ENCODE measurements at places on chromosomes 3 and 15.
A peak's percentile ranks its signal among the peaks of the same experiment; 100 is the strongest.

GRCh38 chr15:81284256-81285031 is 39.5 kb downstream of the STARD5 start:
- DNase-seq = no peak

- DNase-seq = no peak
These were observed 15.5 kb downstream of the CCR5 start for GRCh38 chr3:46386205-46386604.

DNA sequence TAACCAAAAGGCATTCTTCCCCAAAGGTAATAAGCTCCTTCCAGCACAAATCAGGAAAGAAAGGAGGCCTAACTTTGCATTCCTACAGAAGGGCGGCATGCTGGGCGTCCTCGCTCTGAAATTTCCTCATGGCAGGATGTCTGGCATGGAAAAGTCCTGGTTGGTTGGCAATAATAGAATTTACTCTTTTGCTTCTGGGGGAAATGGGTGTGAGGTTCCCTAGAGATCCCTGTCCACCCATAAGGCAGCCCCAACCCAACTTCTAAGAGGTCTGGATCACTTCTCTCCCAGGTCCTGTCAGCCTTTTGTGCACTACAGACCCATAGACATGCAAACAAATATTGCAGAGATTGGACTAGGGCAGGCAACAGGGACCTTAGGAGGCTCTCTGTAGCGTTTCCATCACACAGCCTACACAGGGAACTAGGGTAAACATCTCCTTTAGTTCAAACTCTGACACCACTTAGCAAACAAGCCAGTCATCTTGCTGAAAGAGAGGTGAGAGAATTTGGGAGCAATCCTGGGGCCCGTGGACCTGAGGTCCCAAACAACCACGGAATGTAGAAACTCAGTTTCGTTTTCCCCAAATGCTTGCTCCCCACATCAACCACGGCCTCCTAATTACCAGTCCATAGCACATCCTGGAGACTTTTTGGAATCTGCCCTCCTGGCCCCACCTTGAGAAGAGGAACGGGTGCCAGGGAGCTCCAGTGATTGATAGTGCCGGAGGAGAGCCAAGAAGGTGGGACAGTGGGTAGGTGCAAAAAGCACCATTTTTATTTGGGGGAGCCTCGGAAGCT is 2.1 kb downstream of the ZIC4 start:
- DNase-seq = no peak

DNA sequence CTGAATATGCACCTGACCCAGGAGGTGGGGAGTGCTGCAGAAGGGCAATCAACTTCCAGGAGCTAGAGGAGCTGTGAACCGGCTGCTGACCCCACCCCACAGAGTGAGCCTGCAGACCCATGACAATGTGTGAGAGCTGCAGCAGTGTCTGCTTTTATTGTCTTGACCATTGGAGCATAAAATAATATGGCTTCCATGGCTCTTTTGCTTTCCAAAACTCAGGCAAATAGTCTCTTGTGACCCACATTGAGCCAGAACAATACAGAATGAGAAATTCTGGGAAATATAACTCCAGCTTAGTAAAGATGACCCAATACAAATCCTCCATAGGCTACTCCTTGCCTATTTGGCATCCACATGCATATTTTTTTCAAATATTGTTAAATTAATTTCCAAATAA is 309.6 kb downstream of the PYDC2 start:
- no peak for DNase-seq

- no peak for DNase-seq
These were observed 23.1 kb upstream of the CMC1 start for GRCh38 chr3:28218071-28218916.

- DNase-seq = peak; percentile 38
These were observed 336.7 kb upstream of the IGF1R start for GRCh38 chr15:98311566-98312188.

- no peak for DNase-seq
These were observed 51.9 kb upstream of the ETV5 start for GRCh38 chr3:186160691-186161243.

All from epithelial cell of proximal tubule (primary cell).